Cardiac fibroblast (primary cell): ENCODE measurements at places on chromosomes 1 and 21.
A peak's percentile ranks its signal among the peaks of the same experiment; 100 is the strongest.

- no peak for DNase-seq
Observed at GRCh38 chr21:38863843-38864363, 58.2 kb downstream of the ETS2 start.

GRCh38 chr1:116850436-116850835, 59.3 kb upstream of the PTGFRN start:
- no peak for DNase-seq

- peak; percentile 29 for DNase-seq
Observed at GRCh38 chr1:211320980-211321379, 5.7 kb upstream of the TRAF5 start.

DNA sequence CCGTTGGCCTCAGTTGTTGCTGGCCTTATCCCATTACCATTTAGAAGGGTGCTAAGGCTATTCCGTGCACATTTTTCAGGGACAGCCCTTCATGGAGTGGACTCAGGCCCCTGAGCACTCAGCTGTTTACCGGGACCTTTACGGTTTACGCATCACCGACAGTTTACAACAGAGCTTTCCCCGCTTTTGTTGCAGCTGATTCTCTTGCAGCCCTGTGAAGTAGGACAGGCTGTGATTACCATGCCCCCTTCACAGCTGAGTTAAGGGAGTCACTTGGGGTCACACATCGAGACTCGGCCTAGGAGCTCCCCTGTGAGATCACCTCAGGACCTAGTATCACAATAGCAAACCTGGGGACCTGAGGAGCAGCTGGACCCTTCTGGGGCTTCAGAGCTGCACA, 41.9 kb downstream of the PTPRF start:
- DNase-seq: no peak

- no peak for DNase-seq
Observed at GRCh38 chr1:11283151-11283550, 10.2 kb downstream of the UBIAD1 start.

GRCh38 chr1:177744906-177745305, 225.0 kb downstream of the SEC16B start:
- DNase-seq: no peak

GRCh38 chr21:23939369-23940065, 1667.8 kb downstream of the MRPL39 start:
- DNase-seq: no peak

- no peak for DNase-seq
Observed at GRCh38 chr1:53467391-53467790, 8.2 kb downstream of the DMRTB1 start.

- DNase-seq: no peak
Observed at GRCh38 chr1:164619006-164619784, 60.2 kb downstream of the PBX1 start.

DNA sequence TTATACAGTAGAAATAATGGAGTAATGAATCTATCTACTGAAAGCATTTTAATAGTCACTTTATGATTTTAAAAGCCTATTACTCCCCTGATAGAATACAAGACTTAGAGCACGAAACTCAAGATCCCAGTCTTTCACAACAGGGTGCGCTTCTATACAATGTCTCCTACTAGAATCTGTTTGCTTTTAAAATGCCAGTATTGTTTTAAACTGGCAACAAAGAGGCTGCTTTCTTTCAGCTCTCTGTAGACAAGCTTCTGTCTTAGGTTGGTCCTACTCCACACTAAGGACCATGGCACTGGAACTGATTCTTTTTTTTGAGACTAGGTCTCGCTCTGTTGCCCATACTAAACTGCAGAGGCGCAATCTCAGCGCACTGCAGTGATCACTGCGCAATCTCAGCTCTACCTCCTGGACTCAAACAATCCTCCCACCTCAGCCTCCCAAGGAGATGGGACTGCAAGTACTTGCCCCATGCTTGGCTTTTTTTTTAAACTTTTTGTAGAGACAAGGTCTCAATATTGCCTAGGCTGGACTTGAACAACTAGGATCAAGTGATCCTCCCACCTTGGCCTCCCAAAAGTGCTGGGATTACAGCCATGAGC, 4.8 kb downstream of the DCAF8 start:
- DNase-seq: no peak

DNA sequence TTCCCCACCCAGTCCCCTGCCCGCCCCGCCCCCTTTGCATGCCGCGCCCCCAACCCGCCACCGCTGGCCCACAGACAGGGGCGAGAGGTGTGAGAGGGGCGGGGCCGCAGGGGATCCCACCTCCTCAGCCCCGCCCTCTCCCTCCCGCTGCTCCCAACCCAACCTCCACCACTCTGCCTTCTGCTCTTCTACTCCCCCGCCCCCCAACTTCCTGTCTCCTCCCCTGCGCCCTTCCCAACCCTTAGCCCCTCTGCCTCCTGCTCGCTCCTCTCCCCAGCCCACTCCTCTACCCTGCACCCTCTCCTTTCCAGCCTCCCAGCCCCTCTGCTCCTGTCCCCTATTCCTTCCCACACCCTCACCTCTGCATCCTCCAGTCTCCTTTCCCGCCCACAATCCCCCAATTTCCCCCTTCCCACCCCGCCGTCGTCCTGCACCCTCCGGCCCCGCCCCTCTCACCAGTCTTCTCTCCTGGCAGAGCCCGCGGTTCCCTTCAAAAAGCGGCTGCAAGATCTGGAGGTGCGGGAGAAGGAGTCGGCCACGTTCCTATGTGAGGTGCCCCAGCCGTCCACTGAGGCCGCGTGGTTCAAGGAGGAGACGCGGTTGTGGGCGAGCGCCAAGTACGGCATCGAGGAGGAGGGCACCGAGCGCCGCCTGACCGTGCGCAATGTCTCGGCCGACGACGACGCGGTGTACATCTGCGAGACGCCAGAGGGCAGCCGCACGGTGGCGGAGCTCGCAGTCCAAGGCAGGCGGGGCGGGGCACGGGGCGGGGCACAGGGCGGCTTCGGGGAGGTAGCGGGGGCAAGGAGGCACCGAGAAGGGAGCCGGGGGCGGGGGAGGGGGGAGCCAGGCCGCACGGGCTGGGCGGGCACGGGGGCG, 5.4 kb downstream of the OBSCN start:
- DNase-seq: peak; percentile 69

DNA sequence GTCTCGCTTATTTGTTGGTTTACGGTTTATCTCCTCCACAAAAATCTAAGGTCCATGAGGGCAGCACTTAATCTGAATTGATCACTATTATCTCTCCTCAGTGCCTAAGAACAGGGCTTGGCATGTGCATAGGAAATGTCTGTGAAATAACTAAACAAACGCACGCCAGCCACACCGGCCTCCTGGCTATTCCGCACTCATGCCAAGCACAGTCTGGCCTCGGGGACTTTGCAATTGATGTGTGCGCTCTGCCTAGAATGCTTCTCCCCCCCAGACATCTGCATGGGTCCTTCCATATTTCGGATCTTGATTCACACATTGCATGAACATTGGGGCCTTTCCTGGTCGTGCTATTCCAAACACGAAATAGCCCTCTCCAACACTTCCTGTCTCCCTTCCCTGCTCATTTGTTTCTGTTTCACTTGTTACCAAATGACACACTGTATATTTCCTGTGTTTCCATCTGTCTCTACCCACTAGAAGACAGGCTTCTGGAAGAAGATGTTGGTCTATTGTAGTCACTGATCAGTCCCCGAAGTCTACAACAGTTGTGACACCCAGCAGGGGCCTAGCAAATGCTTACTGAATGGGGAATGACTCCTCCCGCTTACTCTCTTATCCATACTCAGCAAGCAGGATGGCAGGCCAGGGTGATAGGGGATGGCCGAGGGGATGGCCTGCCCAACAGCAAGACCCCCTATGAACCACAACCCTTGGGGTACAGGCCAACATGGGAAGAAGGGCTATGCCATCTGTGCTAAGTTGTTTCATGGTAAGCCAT, 93.9 kb downstream of the GLIS1 start:
- DNase-seq: no peak
